ENCODE measurements at places on chromosomes 11 and 22. TPM values are rescaled to one million over a fixed set of nuclear protein-coding genes. Genes with fewer than 3 reads are reported as not detected.

GRCh38 chr11:128498721-128499245 lies 88.6 kb downstream of the ETS1 start:
- peak overlapping the region; percentile 65 for H3K27ac ChIP-seq
- DNase-seq: no peak
- no peak overlapping the region for H3K4me3 ChIP-seq
- no peaks in the 10 kb centered on the region for H3K4me1 ChIP-seq

GRCh38 chr22:26942637-26942957 lies 285.2 kb downstream of the MIAT start:
- no peak for DNase-seq
- H3K4me1 ChIP-seq: no peaks in the 10 kb centered on the region
- no peaks in the 10 kb centered on the region for H3K36me3 ChIP-seq

DNA sequence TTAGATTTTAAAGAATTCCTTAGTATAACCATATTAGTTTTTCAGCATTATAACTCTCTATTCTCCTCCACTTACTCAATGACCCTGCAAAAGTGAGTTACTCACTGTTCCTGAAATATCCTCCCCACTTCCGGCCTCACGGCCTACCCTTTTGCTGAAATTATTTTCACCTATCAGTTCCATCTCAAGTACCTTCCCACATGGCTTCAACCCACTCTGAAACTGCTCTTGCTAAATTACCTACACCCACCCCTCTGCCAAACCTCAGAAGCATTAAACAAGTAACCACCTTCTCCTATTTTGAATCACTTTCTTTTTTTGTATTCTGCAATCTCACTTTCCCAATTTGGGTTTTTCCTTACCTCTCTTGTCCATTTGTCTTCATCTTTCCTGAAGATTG lies 37.7 kb downstream of the OR5P2 start:
- H3K4me3 ChIP-seq: no peak overlapping the region
- no peak overlapping the region for H3K27ac ChIP-seq
- DNase-seq: no peak
- no peaks in the 10 kb centered on the region for H3K4me1 ChIP-seq
- no peaks in the 10 kb centered on the region for H3K36me3 ChIP-seq

- DNase-seq: no peak
- peaks cover 25% of the 10 kb centered on the region for H3K4me1 ChIP-seq
- no peaks in the 10 kb centered on the region for H3K27me3 ChIP-seq
- no peak overlapping the region for H3K4me3 ChIP-seq
- peak overlapping the region; percentile 47 for H3K27ac ChIP-seq
- no peaks in the 10 kb centered on the region for H3K36me3 ChIP-seq
Measured at GRCh38 chr11:61603667-61604066, 22.8 kb upstream of the SYT7 start.

DNA sequence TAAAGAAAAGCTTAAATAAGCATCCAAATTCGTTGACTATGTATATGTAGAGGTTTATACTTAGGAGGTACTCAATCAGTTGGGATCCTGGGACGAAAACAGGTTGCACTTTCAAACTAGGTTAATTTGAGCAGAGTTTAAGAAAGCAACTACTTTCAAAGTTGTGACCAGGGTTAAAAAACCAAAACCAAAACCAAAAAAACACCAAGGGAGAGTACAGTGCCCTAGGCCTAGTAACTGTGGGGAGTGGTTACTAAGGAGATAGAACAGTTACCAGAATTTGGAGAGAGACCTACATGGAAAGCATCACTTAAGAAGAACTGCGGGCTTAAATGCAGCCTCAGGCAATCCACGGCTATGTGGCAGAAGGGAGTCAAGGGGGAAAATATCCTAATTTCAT lies 148.3 kb downstream of the JRKL start:
- no peaks in the 10 kb centered on the region for H3K27me3 ChIP-seq
- no peaks in the 10 kb centered on the region for H3K4me1 ChIP-seq
- no peak overlapping the region for H3K27ac ChIP-seq
- H3K4me3 ChIP-seq: no peak overlapping the region
- no peak for DNase-seq

- H3K27me3 ChIP-seq: no peaks in the 10 kb centered on the region
- H3K27ac ChIP-seq: no peak overlapping the region
- no peak overlapping the region for H3K4me3 ChIP-seq
- H3K36me3 ChIP-seq: no peaks in the 10 kb centered on the region
- DNase-seq: peak; percentile 4
Measured at GRCh38 chr22:23053051-23053707, 17.1 kb upstream of the GNAZ start.

GRCh38 chr11:14422052-14422813 lies 63.2 kb upstream of the RRAS2 start:
- no peaks in the 10 kb centered on the region for H3K27me3 ChIP-seq
- DNase-seq: peak; percentile 94
- H3K36me3 ChIP-seq: no peaks in the 10 kb centered on the region
- peak overlapping the region; percentile 75 for H3K27ac ChIP-seq
- no peaks in the 10 kb centered on the region for H3K4me1 ChIP-seq

- H3K4me1 ChIP-seq: peaks cover 13% of the 10 kb centered on the region
- H3K27me3 ChIP-seq: no peaks in the 10 kb centered on the region
- H3K36me3 ChIP-seq: no peaks in the 10 kb centered on the region
- H3K4me3 ChIP-seq: no peak overlapping the region
- no peak overlapping the region for H3K27ac ChIP-seq
- no peak for DNase-seq
Measured at GRCh38 chr22:25002241-25002985, 49.9 kb downstream of the KIAA1671 start.

DNA sequence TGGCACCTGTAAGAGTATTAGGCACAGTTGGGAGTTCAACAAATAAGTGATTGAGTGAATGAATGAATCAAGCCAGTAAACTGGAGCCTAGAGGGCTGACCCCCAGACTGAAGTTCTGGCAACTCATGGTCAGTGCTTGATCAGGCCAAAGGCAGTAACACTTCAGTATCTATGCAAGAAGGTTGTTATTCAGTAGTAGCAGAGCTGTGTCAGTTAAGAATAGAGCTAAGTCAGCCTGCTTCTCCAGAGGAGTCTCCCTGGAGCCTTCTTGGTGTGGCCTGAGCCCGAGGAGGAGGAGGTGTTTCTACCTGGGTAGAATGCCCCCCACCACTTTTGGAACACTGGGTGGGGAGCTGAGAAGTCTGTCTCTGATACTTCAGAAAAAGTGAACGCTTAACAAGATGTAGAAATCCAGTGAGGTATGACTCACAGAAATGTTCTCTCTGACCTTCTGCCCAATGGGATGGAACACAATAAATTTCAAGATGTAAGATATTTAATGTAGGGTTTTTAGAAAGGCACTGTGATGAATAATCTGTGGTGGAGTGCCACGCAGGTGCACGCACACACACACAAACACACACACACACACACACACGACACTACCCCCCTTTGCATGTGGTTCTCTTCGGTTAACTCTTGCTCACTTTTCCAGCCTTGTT lies 219.9 kb downstream of the HIPK3 start:
- H3K4me3 ChIP-seq: no peak overlapping the region
- DNase-seq: no peak
- no peak overlapping the region for H3K27ac ChIP-seq
- H3K4me1 ChIP-seq: no peaks in the 10 kb centered on the region

DNA sequence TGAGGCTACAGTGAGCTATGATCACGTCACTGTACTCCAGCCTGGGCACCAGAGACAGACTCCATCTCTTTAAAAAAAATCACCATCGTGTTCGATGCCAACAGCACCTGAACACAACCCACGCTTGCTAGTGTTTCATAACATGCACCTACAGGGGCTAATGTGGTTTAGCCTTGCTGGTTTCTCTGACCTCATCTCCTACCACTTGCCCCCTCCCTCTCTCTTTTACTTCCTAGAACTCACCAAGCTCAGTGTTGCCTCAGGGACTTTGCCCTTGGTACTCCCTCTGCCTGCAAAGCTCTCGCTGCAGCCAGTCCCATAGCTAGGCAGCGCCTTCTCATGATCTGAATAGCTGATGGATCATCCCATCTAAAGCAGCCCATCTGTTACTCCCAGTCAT lies 99.8 kb downstream of the FBXO7 start:
- H3K36me3 ChIP-seq: no peaks in the 10 kb centered on the region
- H3K4me1 ChIP-seq: peaks cover 4% of the 10 kb centered on the region
- H3K27ac ChIP-seq: no peak overlapping the region
- no peak for DNase-seq
- H3K27me3 ChIP-seq: no peaks in the 10 kb centered on the region

- H3K4me3 ChIP-seq: no peak overlapping the region
- peaks cover 16% of the 10 kb centered on the region for H3K4me1 ChIP-seq
- H3K27me3 ChIP-seq: no peaks in the 10 kb centered on the region
- H3K36me3 ChIP-seq: no peaks in the 10 kb centered on the region
Measured at GRCh38 chr11:88281317-88281712, 56.2 kb downstream of the CTSC start.

DNA sequence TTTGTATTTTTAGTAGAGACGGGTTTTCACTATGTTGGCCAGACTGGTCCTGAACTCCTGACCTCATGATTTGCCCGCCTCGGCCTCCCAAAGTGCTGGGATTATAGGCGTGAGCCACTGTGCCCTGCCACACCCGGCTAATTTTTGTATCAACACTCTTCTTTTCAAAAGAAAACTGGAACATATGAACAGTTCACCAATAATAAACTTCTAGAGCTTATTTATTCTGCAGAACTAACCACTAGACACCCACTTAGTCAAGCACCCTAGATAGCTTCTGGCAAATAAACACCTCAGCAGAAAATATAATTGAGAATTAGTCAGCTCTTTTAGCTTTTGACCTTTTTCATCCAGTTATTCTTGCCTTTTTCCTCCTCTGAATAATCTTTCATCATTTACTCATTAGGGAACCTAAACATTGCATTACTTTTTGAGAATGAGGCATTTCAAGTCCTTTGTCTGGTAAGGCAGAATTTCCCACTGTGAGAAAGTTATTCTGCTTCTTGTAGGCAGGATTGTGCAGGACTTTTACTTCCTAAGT lies 27.3 kb upstream of the TMEM41B start:
- H3K27me3 ChIP-seq: no peaks in the 10 kb centered on the region
- no peak overlapping the region for H3K27ac ChIP-seq
- H3K36me3 ChIP-seq: no peaks in the 10 kb centered on the region
- H3K4me3 ChIP-seq: no peak overlapping the region
- no peaks in the 10 kb centered on the region for H3K4me1 ChIP-seq

DNA sequence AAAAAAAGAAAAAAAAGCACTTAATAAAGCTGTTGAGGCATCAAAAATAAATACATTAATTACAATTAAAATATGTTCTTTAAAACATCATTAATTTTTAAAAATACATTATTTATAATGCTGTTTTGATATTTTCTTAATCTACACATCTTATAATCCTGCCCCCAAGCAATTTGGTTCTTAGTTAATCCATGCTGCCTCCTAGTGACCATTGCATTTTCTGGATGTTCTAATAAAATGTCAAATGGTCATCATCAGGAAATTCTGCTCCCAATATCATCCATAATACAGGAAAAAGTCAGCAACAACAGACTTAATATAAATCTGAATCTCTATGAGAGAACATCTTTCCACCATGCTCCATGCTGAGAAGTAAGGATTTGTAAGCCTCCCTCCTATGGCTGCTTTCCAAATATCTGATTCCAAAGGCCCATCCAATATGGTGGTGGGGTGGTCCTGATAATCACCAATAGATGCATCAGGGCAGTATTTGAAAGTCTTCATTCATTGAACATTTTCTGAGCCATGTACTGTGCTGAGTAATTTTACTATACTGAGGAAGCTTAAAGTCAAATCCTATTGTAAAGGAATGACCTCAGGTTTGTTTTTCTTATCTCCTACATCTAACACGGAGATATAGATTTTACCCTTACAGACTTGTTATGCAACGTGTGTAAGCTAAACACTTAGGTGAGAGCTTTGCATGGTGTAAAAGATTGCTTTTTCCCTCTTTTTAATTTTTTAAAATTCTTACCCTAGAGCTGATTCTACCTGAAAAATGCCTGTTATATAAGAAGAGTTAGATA lies 124.7 kb upstream of the BMAL1 start:
- no peaks in the 10 kb centered on the region for H3K36me3 ChIP-seq
- H3K27me3 ChIP-seq: no peaks in the 10 kb centered on the region
- H3K4me1 ChIP-seq: no peaks in the 10 kb centered on the region

GRCh38 chr11:45451766-45452440 lies 165.8 kb upstream of the SYT13 start:
- H3K4me1 ChIP-seq: no peaks in the 10 kb centered on the region
- no peak for DNase-seq
- H3K27ac ChIP-seq: no peak overlapping the region
- H3K4me3 ChIP-seq: no peak overlapping the region

DNA sequence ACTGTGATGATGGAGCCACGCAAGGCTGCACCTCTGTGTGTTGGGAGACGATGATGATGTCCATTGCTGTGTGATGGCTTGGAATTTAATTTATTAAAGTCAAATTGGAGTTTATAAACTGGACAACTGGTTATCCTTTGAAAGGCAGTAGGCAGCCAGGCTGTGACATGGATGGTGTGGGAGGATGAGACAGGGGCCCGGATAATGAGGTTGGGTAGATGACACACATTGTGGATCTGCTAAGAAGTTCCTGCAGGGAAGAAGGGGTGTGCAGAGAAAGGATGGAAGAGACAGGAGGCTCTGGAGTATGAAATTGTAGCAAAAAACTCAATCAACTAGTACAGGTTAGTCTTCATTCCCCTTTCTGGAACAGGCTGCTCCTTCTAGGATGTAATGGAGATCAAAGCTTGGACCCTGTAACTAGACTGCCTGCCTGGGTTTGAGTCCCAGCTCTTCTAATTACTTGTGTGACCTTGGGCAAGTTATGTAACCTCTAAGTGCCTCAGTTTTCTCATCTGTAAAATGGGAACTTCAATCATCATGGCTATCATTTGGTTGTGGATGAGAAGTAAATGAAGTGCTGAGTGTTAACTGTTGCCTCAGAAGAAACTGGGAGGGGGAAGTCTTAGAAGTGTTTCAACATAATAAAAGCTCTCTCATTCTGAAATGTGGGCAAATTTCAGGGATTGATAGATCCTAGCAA lies 4.2 kb upstream of the HINFP start:
- no peak overlapping the region for H3K4me3 ChIP-seq
- H3K27ac ChIP-seq: no peak overlapping the region
- DNase-seq: no peak
- H3K27me3 ChIP-seq: no peaks in the 10 kb centered on the region
- peaks cover 8% of the 10 kb centered on the region for H3K4me1 ChIP-seq

DNA sequence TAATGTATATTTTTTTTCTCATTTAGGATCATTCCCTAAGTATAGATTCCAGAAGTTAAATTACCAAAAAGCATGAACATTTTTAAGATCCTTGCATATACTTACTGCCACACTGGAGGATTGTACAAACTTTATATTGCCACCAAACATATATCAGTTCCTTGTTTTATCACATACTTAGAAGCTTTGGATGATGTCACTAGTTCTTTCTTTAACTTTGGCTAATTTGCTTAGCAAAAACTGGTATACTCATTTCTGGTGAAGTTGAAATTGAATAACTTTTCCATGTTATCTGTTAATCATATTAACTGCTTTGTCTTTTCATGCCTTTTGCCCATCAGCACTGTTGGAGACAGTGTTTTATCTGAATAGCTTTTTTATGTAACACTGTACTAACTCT lies 31.6 kb upstream of the PRDM10 start:
- H3K36me3 ChIP-seq: no peaks in the 10 kb centered on the region
- H3K27ac ChIP-seq: no peak overlapping the region
- no peak overlapping the region for H3K4me3 ChIP-seq
- H3K4me1 ChIP-seq: no peaks in the 10 kb centered on the region
- no peaks in the 10 kb centered on the region for H3K27me3 ChIP-seq

CD3E gene
- total RNA-seq: not detected

DRD2 gene
- not detected for total RNA-seq

KCNE3 gene
- total RNA-seq: 1.4 TPM

CBLIF gene
- not detected for total RNA-seq

Measured in right atrium auricular region (tissue), 2 donors.